ENCODE measurements at places on chromosomes 12 and 14.

GRCh38 chr14:32186248-32186647 is 15.6 kb upstream of the RNU6-7 start:
- DNase-seq, result no peak

DNA sequence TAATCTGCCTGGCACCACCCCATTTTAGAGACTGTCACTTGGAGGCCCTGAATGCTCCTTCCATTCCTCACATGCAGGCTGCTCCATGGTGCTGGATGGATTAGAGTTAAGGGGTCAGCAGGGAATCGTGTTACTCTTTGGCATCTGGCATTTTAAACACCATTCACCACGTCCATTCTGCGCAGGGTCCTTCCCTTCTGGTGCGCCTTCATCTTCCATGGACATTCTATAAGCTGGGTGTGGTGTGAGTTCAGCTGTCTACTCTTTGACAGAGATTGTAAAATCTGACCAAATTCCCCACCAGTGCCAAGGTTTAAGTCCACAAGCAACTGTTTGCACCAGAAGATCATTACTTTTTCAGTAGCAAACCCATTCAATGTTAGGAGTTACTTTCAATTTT is 47.8 kb downstream of the GIT2 start:
- no peak for DNase-seq

GRCh38 chr12:53160673-53161072 is 19.8 kb upstream of the ZNF740 start:
- no peak for DNase-seq

GRCh38 chr14:72419226-72419775 is 474.6 kb downstream of the DPF3 start:
- no peak for DNase-seq

- DNase-seq, result no peak
These were observed 325.8 kb upstream of the OR4E1 start for GRCh38 chr14:21999402-21999801.

Data from activated naive CD8-positive, alpha-beta T cell treated with anti-CD3 and anti-CD28 coated beads, Interleukin-2, amount 50 U/mL, for 16 hours (primary cell).